Substantia nigra (tissue), 51 donors: ENCODE measurements at places on chromosomes 7 and 10.

- DNase-seq, result no peak
Measured at GRCh38 chr10:22253580-22253882, 35.7 kb upstream of the EBLN1 start.

DNA sequence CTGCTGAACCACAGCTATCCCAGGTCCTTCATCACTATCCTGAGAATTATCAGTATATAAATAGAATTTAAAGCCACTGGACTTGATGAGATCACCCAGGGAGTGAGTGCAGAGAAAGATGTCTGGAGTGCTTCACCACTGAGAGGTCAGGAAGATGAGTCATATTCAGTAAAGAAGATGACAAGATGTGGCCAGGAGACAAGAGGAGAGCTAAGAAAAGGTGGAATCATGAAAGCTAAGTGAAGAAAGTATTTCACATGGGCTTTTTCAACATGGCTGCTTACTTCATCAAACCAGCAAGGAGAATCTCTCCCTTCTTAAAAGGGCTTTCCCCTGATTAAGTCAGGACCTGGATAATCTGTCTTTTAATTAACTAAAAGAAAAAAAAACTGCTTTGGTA is 9.1 kb upstream of the PRKAR2B start:
- DNase-seq, result no peak

GRCh38 chr7:141920281-141920680 is 4.1 kb downstream of the OR9A4 start:
- DNase-seq, result no peak

- DNase-seq, result no peak
Measured at GRCh38 chr7:107594961-107595737, 15.1 kb downstream of the BCAP29 start.
